ENCODE measurements at places on chromosomes 4 and X. TPM values are rescaled to one million over a fixed set of nuclear protein-coding genes. Genes with fewer than 3 reads are reported as not detected.

DNA sequence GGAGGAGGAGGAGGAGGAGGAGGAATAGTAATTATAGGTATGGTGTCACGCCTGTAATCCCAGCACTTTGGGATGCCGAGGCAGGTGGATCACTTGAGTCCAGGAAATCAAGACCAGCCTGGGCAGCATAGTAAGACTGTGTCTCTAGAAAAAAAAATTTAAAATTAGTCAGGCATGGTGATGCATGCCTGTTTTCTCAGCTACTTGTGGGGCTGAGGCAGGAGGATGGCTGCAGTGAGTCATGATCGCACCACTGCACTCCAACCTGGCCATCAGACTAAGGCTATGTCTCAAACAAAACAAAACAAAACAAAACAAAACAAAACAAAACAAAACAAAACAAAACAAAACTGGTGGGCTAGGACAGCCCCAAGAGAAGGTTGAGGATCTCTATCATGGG is 3.0 kb downstream of the STARD8 start:
- DNase-seq, result no peak

GRCh38 chr4:148089624-148090023 is 352.6 kb downstream of the NR3C2 start:
- no peak for DNase-seq

- DNase-seq, result no peak
Observed at GRCh38 chr4:16199093-16199492, 27.2 kb downstream of the TAPT1 start.

The MAGEA12 gene
- total RNA-seq, result not detected

The MAN2B2 gene
- total RNA-seq, result 39.6 TPM

The ARMCX2 gene
- 36.0 TPM for total RNA-seq

The HHIP gene
- 247 TPM for total RNA-seq

Data from upper lobe of right lung (tissue), 1 donor.